ENCODE measurements at places on chromosomes 1 and 21.

DNA sequence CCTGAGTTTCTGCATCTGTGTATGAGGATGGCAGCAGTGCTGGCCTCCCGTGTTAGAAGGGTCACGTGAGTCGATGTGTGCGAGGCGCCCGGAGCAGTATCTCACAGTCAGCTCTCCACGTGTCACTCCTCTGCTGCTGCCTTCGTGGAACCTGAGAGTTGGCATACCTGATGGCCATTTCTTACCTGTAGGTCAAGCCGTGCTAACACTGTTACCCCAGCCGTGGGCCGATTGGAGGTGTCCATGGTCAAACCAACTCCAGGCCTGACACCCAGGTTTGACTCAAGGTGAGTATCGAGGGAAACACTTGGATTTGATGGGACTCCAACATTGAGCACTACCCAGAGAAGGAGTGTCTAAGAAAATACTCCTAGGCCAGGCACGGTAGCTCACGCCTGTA, 10.7 kb downstream of the CDCA8 start:
- no peak for DNase-seq

- DNase-seq, result no peak
These were observed 101.3 kb upstream of the USP24 start for GRCh38 chr1:55316502-55316901.

- DNase-seq, result no peak
These were observed 17.2 kb upstream of the FABP3 start for GRCh38 chr1:31390071-31390470.

GRCh38 chr1:239123260-239123659, 263.1 kb upstream of the CHRM3 start:
- DNase-seq, result no peak

GRCh38 chr21:41367301-41367944, 5.6 kb downstream of the MX2 start:
- no peak for DNase-seq

GRCh38 chr1:10755970-10756521, 40.4 kb downstream of the CASZ1 start:
- DNase-seq, result peak; percentile 10

- DNase-seq, result no peak
These were observed 33.4 kb downstream of the MEGF6 start for GRCh38 chr1:3577711-3578432.

DNA sequence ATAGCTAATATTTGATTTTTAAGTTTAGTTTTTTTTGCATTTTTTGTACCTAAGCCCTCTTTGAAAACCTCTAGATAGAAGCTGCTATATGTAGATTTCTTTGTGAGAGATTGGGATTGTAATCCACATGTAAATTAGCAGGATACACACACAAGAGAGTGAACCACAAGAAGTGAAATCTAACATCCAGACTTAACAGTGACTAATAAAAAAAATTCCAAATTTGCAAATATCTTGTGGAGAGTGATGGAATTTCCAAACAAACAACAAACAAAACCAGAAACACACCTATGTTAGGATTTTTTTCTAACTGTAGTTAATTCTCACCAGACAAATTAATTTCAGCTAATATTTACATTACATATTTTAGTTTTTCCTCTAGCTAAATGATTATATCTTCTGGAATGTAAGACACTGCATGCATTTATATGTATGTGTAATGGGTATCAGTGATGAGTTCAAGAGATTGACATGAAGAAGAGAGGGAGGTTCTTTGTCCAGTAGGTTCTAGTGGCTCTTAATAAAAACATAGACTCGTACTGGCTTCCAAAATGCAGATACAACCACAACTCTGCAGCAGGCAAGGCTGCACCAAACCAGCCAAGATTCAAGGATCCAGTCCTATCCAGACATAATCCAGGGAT, 12.8 kb downstream of the CLDN17 start:
- DNase-seq, result no peak

DNA sequence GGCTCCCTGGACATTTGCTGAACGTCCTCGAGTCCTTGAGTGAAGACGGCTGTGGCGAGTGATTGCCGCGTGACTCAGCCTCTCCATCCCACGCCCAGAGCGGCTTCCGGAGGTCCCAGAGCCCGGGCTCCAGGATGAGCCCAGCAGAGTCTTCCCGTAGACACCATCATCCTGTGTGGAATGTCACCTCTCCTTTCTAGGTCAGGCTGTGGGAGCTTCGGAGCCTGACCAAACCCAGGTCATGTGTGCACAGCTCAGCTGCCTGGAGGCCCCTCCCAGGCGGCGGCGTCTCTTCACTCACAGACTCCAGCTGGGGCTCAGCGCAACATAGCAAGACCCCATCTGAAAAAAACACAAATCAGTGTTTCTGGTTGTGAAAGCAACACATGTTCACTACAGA, 38.2 kb downstream of the PRKCZ start:
- no peak for DNase-seq

DNA sequence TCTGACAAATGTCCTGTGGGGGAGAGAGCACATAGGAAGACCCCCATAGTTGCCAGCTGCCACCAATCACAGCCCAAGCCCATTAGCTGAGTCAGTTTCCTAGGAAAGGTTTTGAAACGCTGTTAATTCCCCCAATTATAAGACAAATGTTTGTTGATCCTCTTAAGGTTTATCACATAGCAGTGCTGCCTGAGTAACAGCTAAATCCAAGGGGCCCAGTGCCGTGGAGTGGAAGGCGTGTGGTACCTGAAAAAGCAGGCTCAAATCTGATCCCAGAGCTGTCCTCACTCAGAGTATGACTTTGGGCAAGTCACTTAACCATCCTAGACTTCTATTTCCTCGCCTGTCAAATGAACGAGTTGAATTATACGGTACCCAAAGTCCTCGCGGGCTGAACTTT, 69.5 kb downstream of the GRIK3 start:
- no peak for DNase-seq

DNA sequence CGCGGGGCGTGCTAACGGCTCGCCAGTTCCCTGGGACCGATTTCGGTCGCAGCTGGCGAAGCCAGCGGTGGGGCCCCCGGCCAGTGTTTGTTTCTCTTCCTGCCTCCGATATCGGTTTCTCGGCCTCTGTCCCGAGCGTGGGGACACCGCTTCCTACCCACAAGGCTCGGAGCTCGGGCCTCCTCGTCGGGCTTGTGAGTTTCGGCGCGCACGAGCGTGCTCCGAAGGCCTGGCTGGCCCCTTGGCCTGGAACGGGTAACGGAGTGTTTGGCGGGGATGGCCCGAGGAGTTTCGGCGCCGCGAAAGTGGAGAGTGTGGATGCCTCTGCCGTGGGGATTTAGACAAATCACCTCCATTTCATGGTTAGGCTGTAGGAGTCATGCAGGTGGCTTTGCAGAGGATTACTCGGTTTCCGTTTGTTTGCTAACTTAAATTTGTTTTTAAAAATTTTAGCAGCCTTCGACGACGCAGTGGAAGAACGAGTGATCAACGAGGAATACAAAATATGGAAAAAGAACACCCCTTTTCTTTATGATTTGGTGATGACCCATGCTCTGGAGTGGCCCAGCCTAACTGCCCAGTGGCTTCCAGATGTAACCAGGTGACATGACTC, 559 bp downstream of the RBBP4 start:
- DNase-seq, result no peak

- no peak for DNase-seq
These were observed 48.6 kb upstream of the LMO4 start for GRCh38 chr1:87279966-87280535.

- DNase-seq, result no peak
These were observed 142.6 kb downstream of the AJAP1 start for GRCh38 chr1:4797016-4797410.

DNA sequence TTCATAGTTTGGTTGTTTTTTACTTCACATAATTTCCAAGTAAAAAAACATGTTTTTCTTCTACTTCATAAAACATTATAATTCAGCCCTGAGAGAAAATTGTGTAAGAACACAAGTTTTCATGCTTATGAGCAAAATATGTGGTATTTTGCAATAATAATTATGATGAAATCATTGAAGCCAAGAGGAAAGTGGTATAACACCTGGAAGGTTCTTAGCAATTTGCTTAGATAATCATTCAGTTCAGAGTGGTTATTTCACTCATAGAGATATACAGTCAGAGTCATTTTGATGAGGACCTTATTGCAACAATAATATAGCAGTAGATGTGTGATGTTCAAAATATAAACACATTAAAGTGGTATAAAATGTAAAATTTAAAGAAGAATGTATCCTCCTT, 94.5 kb downstream of the PLPPR4 start:
- DNase-seq, result no peak

GRCh38 chr1:111671852-111672251, 52.3 kb downstream of the RAP1A start:
- no peak for DNase-seq

- no peak for DNase-seq
These were observed 253.8 kb downstream of the DYRK1A start for GRCh38 chr21:37620401-37620800.

GRCh38 chr1:170273291-170274130, 127.8 kb downstream of the NTMT2 start:
- no peak for DNase-seq

DNA sequence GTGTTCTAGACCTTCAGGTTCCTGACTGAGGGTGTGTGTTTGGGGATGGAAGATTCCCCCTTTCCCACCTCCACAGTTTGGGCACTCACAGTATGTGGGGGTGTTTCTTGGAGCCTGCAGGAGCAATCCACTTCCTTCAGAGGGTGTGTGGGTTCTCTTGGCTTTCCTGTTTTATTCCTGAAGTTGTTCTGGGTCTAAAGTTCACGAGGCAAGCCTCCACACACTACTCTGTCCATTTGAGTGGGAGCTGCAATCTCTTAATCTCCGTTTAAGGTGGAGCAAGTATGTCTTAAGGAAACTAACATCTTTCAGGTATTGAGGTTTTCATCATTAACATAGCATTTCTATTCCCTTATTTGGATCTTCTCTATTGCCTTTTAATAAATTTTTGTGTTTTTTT, 141.8 kb downstream of the TENT5C start:
- no peak for DNase-seq

- no peak for DNase-seq
These were observed 3.9 kb upstream of the KRTAP10-6 start for GRCh38 chr21:44596068-44596725.

DNA sequence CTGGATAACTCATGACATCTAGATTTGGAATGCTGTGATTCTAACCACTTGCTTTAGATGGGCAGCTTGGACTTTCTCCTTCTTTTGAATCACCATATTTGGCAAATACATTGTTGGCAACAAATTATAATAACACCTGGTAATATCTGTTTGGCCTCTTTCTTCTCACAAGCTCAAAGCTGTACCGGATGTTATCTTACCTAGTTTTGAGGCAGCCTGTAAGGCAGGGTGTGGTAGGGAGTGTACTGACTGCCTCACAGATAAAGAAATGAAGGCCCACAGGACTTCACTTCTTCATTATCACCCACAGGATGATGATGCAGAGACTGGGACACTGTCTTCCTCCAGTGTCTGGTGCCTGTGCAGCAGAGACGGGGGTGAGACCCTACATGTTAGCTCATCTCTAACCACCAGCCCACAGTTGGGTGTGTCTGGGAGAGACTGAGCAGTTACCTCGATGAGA, 28.5 kb downstream of the TUFT1 start:
- no peak for DNase-seq

GRCh38 chr1:214198571-214198970, 82.4 kb upstream of the SMYD2 start:
- no peak for DNase-seq

- no peak for DNase-seq
These were observed 88.4 kb downstream of the PRKAB2 start for GRCh38 chr1:147083919-147084272.

- no peak for DNase-seq
These were observed 1.4 kb upstream of the DPH2 start for GRCh38 chr1:43968348-43968948.

GRCh38 chr1:27322569-27323240, 742 bp downstream of the TMEM222 start:
- DNase-seq, result no peak

DNA sequence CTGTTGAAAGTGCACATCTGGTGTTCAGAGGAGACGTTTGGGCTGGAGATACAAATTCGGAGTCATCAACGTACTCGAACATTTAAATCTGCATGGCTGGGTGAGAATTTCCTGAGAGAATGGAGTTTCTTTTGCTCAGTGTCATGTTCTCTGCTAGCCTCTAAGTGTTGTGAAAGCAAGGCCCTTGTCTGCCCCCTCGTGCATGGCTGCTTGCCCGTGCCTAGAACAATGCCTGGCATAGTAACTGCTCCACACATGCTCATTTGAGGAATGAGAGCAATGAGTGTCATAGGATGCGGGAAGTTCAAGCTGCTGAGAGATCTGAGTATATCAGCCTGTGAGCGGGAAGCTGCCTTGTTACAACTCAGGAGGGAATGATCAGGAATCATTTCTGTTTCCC, 171.1 kb upstream of the CSF3R start:
- DNase-seq, result no peak

GRCh38 chr21:40733024-40733397, 113.9 kb downstream of the DSCAM start:
- no peak for DNase-seq

- DNase-seq, result no peak
These were observed 5.6 kb downstream of the NCDN start for GRCh38 chr1:35563166-35563565.

GRCh38 chr1:243917863-243918565, 68.0 kb upstream of the AKT3 start:
- DNase-seq, result no peak

GRCh38 chr1:19462781-19463503, 22.4 kb downstream of the CAPZB start:
- no peak for DNase-seq

DNA sequence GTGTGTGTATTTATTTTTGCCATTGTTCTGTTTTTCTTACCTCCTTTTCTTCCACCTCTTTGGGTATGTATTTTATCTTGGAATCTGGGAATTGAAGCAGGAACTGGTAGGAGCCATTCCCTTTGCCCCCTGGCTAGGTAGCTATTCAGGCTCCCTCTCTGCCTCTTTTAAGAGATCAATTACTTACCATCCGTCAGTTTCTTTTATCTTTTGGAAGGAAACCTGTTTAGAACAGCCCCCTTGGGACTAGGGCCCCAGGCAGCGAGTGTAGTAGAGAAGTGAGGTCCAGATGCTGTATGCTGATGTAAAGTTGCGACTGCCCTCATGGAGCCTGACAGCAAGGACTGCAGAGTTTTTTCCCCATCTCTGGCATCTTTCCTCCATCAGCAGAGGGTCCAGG, 41.6 kb downstream of the KIRREL1 start:
- no peak for DNase-seq

GRCh38 chr1:102500758-102501157, 504.0 kb upstream of the OLFM3 start:
- DNase-seq, result no peak

DNA sequence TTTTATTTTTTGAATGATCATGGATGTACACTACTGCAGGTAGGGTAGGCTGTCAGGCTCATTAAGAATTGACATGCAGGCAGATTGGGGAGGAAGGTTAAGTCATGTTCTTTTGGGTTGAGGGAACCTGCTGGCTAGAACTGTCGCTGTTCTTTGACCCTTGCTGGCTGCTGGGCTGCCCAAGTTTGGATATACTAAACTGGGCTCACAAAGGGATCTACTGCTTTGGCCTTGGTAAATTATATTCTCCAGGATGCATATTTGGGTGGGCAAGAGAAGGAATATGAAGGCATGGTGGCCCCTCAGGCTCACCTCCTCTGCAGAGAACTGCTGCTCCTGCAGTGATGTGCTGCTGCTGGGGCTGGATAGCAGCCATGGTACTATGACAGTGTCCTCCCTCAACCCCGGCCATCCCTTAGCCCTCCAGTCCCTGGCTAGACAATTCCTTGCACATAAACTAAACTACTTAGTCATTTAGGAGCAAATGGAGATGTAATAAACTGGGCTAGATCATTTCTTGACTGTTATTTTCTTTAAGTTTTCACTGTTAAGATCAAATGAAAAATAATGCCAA, 6.1 kb downstream of the ATP1A1 start:
- DNase-seq, result no peak

GRCh38 chr1:223344491-223344890, 19.5 kb downstream of the SUSD4 start:
- no peak for DNase-seq

GRCh38 chr1:39109644-39110043, 83.5 kb downstream of the NDUFS5 start:
- no peak for DNase-seq

All from stimulated activated CD8-positive, alpha-beta memory T cell treated with anti-CD3 and anti-CD28 coated beads, Interleukin-12 subunit alpha, Interleukin-12 subunit beta, amount 100 ng/mL, for 4 hours (primary cell).